KBM-7 (cell line): ENCODE measurements at places on chromosomes 3 and 15.

- peak; percentile 32 for DNase-seq
These were observed 2.1 kb downstream of the ABHD17C start for GRCh38 chr15:80697075-80697685.

- DNase-seq: no peak
These were observed 20.2 kb upstream of the PPM1L start for GRCh38 chr3:160735826-160736225.

- DNase-seq: peak; percentile 86
These were observed 18.1 kb upstream of the RAF1 start for GRCh38 chr3:12681943-12682390.

DNA sequence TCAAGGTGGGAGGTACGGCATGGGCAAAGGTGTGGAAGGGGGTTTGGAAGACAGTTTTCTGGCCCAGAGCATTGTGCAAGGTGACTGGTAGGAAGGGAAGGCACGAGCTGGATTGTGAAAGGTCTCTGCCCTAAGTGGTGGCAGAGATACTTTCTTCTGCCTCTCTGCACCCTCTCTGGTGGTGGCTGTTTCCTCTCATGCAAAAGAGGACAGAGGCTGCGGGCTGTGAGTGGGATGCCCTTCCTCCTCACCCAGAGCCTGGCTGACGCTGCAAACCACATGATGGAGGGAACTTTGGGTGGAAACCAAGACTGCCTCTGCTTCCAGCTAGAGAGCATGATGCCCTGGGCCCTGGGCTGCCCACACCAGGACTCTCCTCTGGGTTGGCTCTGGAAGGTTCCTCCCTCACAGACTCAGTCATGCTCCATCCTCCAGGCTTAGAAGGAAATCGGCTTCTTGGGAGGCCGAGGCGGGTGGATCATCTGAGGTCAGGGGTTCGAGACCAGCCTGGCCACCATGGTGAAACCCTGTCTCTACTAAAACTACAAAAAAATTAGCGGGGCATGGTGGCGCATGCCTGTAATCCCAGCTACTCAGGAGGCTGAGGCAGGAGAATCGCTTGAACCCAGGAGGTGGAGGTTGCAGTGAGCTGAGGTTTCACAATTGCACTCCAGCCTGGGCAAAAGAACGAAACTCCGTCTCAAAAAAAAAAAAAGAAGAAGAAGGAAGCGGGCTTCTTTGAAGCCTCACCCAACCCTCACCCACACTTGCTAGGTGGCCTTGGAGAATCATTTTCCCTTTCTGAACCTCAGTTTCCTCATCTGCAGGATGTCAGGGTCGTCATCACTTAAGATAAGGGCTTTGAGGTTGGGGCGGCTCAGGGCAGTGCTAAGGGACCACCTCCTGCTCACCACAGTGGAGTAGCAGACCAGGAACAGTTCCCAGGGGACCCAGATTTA is 8.3 kb downstream of the PSTPIP1 start:
- DNase-seq: peak; percentile 88

GRCh38 chr3:182784542-182784941 is 8.8 kb upstream of the ATP11B start:
- no peak for DNase-seq

- DNase-seq: no peak
These were observed 49.1 kb upstream of the POMGNT2 start for GRCh38 chr3:43154980-43155379.

DNA sequence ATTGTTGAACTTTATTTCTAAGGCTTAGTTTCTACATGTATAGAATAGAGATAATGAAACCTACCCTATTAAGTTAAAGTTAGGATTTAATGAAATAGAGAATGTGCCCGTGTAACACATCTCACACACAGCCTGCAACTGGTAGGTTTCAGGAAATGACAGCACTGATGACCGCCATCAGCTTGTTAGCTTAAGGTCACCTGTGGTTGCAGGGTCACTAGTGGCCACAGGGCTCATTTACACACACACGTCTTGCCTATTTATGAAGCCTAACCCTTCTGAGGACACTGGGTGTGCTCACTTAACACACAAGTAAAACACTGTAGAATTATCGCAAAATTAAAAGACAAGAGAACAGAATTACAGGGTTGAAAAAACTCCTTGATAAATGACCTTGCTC is 20.1 kb downstream of the CHRM5 start:
- DNase-seq: no peak

GRCh38 chr3:177468331-177468730 is 271.0 kb upstream of the TBL1XR1 start:
- no peak for DNase-seq

DNA sequence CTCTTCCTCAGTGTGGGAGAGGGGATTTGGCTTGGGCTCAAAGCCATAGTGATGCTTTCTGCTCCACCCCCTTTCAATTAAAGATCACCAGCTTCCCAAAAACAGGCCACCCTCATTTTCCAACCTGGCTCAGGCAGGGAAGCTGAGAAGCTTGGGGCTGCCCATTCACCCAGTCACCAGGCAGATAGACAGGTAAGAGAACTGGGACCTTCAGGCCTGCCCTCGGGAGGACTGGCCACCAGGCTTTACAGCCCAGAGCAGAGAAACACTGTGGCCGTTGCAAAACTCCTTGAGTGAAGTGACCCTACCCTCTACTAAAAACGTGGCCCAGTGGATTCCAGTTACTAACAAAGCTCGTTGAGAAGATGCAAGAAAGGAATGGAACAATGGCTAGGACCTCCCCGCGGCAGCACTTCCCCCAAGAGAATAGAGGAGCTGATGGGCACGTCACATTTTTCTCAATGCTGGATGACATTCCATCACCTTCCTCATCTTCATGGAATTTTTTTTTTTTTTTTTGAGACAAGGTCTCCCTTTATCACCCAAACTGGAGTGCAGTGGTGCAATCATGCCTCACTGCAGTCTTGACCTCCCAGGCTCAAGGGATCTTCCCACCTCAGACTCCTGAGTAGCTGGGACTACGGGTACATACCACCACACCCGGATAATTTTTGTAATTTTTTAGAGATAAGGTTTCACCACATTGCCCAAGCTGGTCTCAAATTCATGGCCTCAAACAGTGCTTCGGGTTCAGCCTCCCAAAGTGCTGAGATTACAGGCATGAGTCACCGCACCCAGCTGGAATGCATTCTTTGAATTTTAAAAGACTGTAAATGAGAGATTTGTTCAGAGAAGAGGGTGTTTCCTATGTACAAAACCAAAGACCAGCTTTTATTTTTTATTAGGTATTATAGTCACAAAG is 37.9 kb downstream of the LIPC start:
- DNase-seq: peak; percentile 52

DNA sequence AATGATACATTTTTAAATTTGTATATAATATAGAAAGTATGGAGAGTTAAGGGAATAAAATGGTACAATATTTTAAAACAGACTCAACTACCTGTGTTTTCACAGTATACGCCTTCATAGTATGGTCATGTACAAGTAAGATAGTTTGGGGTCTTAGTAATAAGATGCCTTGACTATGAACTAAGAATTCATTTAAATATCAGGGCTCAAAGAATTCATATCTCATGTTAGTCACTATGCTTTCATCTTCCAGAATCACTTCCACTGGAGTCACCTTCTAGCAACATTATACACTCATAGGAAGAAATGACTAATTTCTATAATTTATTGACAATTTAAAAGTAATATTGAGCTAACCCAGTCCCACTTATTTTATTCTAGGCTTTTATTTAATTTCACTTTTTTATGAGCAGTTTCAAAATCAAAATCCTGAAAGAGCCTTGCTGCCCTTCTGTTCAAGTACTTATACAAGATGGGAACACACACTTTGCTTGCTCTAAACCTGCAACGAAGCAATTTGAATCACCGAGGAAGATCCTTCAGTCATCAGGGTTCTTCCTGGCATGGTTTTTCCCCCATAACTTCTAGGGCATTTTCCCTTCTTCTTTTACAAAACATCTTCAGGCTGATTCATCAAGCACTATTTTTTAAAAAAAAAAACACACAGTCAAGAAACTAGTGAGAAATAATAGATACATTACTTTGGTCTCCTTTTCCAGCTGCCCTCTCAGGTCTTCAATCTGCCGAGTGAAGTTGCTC is 94.1 kb downstream of the MYH15 start:
- no peak for DNase-seq

GRCh38 chr3:194306109-194306686 is 44.9 kb downstream of the CPN2 start:
- peak; percentile 99 for DNase-seq

DNA sequence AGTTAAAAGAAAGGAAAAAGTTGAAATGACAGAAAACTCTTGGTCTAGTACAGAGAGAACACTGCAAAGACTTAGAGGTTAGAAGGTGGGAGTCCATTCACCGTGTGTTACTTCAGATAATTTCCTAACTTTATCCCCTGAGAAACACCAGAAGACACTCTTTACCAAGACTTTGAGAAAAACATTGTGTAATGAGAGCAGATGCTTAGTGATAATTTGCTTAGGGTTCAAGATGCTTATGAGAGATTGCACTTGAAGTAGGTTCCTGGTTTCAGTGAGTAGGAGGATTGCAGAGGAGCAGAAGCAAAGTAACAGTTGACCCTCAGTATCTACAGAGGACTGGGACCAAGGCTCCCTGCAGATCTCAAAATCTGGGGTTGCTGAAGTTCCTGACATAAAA is 594.1 kb downstream of the NR2F2 start:
- no peak for DNase-seq

GRCh38 chr3:43489930-43490329 is 131.9 kb downstream of the ANO10 start:
- DNase-seq: peak; percentile 8

DNA sequence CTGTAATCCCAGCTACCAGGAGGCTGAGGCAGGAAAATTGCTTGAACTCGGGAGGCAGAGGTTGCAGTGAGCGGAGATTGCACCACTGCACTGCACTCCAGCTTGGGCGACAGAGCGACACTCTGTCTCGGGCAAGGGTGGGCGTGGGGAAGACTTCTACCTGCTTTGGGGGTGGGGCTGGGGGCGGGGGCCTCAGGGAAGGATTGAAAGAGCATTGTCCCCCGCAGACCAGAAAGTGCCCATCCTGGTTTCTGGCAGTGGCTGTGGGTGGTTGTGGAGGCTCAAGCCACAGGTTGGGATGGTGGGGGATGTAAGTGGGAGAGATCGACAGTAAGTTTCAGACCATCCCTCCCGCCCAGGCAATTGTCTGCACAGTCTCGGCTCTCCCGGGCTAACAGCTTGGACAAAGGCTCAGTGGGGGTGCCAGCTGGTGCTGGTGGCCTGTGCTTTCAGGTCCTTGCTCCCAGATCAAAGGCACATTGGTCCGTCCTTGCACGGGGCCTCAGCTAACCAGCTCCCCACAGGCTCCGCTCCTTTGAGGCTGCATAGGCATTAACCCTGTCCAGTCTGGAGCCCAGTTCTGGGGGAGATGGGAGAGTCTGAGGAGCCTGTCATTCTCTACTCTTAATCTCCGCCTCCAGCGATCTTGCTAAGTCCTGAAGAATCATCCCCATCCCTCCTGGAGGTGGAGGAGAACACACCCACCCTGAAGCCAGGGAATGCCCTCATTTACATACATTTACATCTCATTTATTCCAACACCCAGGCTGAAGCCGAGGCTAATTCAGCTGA is 8.6 kb downstream of the SCN5A start:
- DNase-seq: no peak

DNA sequence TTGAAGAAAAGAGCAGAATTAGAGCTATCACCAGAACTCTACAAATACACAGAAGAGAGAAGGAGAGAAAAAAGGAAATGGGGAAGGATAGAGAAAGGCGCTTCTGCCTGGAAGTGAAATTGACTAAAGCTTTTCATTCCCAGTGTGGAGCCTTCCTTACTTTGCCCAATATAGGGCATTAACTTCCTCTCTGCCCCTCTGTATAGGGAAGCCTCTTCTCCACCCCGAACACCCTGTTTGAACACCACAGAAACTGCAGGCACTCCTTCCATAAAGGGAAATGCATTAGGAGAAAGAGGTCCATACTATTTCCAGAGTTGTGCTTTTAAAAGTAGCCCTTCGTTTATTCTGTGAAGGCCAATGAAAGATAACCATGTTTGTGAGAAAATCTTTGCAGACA is 248.5 kb downstream of the RAP2B start:
- DNase-seq: peak; percentile 26

- DNase-seq: no peak
These were observed 284.3 kb downstream of the UACA start for GRCh38 chr15:70479056-70479455.

DNA sequence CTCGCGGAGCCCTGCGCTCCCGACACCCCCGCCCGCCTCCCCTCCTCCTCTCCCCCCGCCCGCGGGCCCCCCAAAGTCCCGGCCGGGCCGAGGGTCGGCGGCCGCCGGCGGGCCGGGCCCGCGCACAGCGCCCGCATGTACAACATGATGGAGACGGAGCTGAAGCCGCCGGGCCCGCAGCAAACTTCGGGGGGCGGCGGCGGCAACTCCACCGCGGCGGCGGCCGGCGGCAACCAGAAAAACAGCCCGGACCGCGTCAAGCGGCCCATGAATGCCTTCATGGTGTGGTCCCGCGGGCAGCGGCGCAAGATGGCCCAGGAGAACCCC is 464 bp downstream of the SOX2 start:
- no peak for DNase-seq

- no peak for DNase-seq
These were observed 42.2 kb upstream of the PLCL2 start for GRCh38 chr3:16842272-16843270.

DNA sequence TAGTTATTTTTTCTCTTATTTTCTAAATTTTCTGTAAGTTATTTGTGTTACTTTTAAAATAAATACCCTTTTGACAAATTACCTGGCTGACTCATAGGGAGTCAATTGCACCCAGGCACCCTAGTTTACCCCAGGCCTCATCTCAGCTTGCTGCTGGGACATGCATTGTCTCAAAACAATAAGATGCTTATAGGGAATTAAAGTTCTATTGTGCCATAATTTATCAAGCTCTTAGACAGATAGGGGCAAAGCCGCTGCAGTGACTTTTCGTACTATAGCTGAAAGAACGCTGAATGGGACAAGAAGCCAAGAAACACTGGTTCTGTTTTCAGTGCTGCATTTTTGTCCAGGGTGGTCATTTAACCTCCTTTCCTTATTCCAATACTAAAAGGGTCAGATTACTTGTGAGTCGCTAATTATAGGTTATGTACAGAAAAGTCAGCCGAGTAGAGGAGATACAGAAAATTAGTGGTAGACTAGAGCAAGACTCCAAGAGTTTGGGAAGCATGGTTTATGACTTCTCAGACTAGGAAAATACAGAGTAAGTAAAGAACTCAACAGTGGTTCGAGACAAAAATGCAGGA is 50.3 kb downstream of the EXD1 start:
- no peak for DNase-seq

- DNase-seq: peak; percentile 31
These were observed 47.2 kb upstream of the MME start for GRCh38 chr3:155032918-155033317.

- no peak for DNase-seq
These were observed 3.1 kb upstream of the ATP10A start for GRCh38 chr15:25866251-25866650.

- DNase-seq: no peak
These were observed 28.1 kb downstream of the NR1I2 start for GRCh38 chr3:119810018-119810435.
